ENCODE measurements at places on chromosomes 6 and 20. TPM values are rescaled to one million over a fixed set of nuclear protein-coding genes. Genes with fewer than 3 reads are reported as not detected.

DNA sequence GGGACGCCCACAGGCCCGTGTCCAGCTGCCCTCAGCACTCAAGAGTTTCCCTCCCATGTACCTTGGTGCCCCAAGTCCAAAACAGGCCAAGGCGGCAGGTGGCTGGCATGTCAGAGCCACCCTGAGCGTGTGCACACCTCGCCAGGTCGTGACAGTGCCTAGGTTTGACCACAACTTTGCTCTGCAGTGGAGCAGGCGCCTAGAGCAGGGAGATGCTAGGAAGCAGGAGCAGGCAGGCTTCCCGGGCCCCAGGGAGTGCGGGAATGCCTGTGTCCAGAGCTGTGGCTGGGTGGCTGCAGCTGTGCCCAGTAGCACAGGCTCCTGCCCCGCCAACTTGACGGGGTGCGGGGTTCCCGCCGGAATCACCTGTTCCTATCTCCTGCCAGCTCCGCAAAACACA lies 380.8 kb upstream of the IMPG1 start:
- DNase-seq = no peak

- DNase-seq = no peak
These were observed 38.2 kb downstream of the SPDEF start for GRCh38 chr6:34517966-34518365.

GRCh38 chr6:37110500-37111461 lies 59.2 kb upstream of the PIM1 start:
- no peak for DNase-seq

Gene FILIP1
- 44.5 TPM for polyA plus RNA-seq

Gene IL17A
- polyA plus RNA-seq = not detected

Gene VNN1
- 0.14 TPM for polyA plus RNA-seq
